Suppressor macrophage treated with lipopolysaccharide for 4 hours (primary cell): ENCODE measurements at places on chromosomes 2 and 18.

- no peak for DNase-seq
Observed at GRCh38 chr2:229610333-229610732, 104.0 kb downstream of the DNER start.

DNA sequence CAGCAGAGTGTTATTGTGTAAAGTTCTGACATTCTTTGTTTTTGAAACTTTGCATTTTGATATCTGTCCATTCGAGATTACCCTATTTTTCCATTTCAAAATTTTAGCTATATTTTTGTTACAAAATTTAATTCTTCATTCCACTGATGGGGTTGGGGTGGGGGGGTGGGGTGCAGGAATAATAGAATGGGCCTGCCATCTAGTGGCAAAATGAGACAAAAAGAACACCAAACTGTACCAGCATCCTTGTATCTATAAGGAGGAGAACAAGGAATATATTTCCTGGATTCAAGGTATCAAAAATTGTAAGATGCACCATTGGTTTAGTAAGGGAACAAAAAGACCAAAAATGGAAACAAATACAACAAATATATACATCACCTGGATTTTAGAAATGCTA, 27.9 kb upstream of the TTR start:
- DNase-seq: no peak

- no peak for DNase-seq
Observed at GRCh38 chr2:239569401-239570090, 168.7 kb upstream of the HDAC4 start.

DNA sequence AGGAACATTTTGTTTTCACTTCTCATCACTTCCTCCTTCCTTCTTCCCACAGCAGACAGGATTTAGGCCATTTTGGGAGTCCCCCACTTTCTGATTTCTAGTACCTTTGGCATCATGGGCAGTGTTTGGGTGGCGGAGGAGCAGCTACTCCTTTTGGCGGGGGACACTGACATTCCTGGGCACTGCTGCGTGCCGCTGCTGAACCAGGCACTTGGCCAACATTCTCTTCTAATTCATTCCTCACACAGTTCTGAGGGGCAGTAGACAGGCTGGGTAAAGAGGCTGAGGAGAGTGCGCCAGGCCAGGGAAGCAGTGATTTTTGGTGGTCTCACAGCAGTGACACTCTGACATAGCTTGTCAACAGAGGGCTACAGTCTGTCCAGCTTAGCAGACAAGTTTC, 270.2 kb downstream of the LOXHD1 start:
- no peak for DNase-seq

DNA sequence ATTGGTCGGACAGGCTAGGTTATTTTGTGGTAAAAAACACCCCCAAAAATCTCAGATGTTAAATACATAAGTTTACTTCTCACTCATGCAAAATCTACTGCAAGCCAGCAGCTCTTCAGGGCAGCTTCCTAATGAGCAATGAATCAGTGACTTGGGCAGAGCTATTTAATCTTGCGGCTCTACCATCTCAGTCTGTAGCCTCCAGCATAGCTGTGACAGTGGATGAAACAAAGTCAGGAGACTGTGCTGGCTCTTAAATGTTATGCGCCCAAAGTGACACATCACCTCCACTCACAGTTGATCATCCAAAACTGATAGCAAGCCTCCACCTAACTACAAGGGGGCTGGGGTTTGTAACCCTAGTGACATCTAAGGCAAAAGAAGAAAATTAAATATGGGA, 571.9 kb downstream of the METTL4 start:
- no peak for DNase-seq

DNA sequence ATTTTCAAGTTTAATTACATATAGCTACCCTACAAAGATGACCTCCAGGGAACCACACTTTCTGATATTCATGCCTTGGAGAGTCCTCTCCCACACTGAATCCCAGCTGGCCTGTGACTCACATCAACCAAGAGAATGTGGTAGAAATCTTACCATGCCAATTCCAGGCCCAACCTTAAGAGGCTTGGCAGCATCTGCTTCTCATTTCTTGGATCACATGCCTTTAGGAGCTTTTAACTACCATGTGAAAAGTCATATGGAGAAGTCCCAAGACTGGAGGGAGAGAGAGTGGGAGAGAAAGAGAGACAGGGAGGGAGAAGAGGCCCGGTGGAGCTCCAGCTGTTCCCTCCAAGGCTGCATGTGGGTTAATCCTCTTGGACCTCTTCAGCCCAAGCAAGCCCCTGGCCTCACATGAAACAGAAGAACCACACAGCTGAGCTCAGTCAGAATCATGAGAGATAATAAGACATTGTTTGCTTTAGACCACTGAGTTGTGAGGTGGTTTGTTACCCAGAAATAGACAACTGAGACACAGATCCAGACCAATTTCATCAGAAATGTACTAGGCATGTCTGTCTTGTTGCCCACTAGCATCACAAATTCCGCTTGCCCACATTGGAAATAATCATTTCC, 190.7 kb downstream of the MTCL1 start:
- no peak for DNase-seq

GRCh38 chr2:153163055-153163454, 315.5 kb downstream of the RPRM start:
- peak; percentile 1 for DNase-seq

- DNase-seq: no peak
Observed at GRCh38 chr2:155730804-155731203, 601.7 kb downstream of the NR4A2 start.

GRCh38 chr2:219057709-219058540, 2.8 kb downstream of the IHH start:
- DNase-seq: peak; percentile 78

- no peak for DNase-seq
Observed at GRCh38 chr2:128363934-128364361, 45.3 kb upstream of the HS6ST1 start.

DNA sequence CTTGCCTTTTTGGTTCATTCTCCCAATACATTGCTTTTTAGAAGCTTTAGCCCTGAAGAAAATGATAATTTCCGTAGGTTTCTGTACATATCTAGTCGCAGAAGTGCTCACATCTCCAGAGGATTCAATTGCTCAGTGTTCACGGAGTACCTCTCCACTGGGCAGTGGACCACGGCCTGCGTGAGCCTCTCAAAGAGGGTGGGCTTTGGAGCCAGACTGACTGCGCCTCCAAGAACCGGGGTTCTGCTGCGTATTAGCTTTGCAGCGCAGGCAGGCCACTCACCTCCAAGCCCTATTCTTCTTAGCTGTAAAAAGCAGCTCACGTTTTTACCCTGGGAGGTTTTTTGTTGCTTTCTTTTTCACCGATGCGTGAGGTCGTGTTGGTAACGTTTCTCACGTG, 35.4 kb downstream of the NTSR2 start:
- no peak for DNase-seq

DNA sequence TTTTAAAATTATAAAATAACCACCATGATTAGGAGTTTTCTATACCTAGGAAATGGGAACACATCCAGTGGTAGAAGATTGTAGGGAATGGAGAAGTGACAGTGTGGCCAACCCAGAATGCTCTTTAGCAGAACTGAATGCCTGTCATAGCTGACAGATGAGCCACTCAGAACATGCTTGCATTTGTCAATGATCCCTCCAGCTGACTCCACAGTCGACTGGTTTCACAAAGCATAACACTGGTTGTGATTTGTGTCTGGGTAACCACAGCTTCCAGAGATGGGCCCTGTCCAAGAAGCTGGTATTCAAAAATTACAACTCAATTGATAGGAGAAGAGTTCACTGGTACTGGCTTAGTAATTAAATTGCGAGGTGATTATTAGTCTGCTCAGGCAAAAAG, 9.0 kb upstream of the CTIF start:
- peak; percentile 39 for DNase-seq

GRCh38 chr2:206531996-206532543, 88.7 kb downstream of the ADAM23 start:
- DNase-seq: no peak

DNA sequence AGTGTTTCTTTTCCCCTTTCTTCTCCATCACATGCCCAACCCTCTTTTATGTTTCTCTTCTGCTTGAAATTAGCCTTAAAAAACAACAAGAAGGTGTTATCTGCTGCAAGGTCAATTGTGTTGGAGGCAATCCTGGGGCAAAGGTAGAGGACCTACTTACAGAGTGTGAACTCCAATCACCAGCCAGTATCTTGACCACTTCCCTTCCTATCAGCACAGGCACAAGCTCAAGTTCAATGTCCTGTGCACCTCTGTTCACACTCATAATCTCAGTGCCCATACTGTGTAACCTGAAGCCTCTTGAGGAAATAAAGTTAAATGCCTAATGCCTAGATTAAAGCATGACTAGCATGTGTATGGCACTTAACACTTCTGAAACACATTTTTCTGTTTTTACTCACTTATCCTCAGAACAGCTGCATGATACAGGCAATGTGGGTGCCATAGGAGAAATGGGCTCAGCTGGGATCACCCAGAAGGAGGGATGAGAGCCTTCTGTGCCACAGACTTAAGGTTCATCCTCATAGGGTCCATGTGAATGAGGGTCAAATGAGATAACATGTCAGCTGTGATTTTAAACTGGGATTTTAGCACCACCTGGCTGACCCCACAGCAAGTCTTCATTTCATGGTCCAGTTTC, 701.5 kb downstream of the BCL11A start:
- DNase-seq: no peak

- no peak for DNase-seq
Observed at GRCh38 chr18:74230922-74231714, 60.6 kb downstream of the CYB5A start.

DNA sequence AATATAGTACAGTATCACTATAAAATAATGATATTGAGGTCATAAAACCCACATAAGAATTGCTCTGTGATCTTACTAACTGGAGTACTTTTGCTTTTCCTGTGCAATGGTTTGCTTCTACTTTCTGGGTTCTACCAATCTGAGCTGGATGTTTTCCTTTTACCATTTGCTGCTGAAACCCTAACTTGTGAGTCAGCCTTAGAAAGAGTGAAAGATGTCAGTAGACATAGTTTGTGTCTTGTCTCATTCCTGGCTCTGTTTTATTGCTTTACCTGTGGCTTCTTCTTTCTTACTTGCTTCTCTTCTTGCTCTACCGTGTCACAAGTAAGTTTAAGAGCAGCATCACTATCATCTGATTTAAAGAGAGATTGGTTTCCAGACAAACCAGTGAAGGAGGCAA, 61.0 kb downstream of the MBD2 start:
- no peak for DNase-seq

- DNase-seq: peak; percentile 22
Observed at GRCh38 chr2:31110431-31110830, 27.8 kb downstream of the GALNT14 start.

- no peak for DNase-seq
Observed at GRCh38 chr2:217739741-217740140, 263.1 kb downstream of the TNS1 start.

DNA sequence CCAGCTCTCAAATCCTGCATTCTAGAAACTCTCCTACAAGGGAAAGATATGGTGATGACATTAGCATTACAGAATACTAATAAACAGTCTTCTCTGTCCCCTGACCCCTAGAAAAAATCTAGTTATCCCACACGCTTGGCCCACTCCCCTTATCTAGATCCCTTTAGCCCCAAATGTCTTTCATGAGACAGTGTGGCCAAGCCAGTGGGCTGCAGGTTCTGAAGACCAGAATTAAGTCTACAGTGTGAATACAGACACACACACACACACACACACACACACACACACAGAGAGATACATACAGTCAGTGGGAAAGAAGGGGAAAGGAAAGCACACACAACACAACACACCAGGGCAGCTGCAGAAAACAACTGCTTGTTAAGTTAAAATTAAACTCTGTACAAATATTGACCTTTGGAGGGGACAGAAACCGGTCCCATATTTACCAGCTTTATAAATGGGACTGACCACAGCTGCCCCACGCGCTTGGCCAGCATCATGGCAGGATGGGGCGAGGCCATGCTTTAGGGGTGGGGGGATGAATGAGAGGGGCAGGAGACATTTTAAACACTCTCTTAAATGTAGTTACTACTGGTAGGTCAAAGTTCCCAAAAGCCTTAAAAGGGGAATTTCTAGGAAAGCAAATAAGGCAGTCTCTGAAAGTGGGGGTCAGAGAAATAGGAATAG, 49.1 kb downstream of the NHEJ1 start:
- no peak for DNase-seq

DNA sequence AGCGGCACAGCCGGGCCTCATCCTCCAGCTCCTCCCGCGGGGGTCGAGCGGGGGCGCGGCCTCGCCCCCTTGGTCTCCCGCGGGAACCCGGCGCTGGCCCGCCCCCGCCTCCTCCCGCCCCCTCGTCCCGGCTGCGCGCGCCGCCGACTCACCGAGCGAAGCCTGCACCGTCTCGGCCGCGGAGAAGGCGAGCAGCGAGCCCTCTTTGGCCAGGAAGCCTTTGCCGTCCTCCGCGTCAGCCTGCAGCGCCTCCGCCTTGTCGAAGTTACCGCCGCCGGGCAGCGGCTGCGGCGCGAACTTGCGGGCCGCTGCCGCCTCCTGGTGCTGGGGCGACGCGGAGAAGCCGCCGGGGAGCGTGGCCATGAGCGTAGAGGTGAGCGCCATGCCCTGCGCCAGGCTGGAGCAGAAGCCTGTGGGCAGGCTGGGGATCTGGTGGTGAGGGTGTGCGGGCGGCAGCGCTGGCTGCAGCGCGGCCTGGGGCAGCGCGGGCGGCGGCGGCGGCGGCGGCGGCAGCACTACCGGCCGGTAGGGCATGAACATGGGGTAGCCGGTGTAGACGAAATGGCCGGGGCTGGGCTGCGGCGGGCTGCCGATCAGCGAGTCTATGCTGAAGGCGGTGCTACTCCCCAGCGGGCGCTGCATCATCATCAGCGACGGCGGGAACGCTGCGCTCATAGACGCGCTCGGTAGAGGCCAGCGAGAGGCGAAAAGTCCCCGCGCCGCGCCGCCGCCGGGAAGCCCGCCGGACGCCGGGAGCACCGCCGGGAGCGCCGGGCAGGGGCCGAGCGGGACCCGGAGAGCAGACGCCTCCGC, 683 bp downstream of the GBX2 start:
- DNase-seq: no peak

DNA sequence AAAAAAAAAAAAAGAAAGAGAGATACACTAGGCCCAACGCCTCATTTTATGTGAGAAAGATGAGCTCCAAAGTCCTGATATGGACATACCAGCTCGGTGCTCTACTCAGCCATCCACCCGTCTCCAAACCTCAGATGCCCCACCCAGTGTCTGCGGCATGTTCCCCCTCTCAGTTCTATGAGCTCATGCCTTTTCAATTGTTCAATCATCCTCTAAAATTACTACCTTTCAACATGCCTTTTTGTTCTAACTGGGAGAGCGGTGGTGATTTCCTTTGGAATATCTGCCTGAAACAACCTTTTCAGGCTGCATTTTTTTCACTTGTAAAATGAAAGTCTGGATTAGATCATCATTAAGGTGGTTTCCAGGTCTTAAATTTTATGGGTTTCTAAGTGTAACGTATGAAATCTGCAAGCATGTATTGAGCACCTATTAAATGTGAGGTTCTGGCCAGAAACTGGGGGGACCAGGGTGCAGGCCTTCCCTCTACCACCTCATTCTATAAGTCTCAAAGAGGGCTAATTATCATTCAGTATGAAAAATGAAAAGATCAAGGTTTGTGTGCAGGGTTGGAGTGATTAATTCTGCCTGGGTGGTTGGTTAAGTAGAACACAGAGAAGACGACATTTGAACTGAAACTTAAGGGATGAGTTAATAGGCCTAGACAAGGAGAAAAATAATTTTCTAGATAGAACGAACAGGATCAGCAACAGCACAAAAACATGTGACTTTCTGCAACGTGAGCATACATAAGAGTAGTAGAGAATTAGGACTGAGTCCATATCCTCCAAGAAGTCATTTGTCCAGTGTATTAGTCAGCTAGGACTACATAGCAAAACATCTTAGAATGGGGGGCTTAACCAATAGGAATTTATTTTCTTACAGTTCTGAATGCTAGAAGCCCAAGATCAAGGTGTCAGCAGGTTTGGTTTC, 87.4 kb upstream of the GLS start:
- peak; percentile 34 for DNase-seq
